ENCODE measurements at places on chromosomes 3 and 15. TPM values are rescaled to one million over a fixed set of nuclear protein-coding genes. Genes with fewer than 3 reads are reported as not detected.

Gene CHRFAM7A
- total RNA-seq, result 1.4 TPM

Gene LRRC2
- total RNA-seq, result 2.8 TPM

Gene GOLGA8S
- total RNA-seq, result 0.10 TPM

- no peak for DNase-seq
Observed at GRCh38 chr3:106920609-106921008, 456.6 kb upstream of the CCDC54 start.

DNA sequence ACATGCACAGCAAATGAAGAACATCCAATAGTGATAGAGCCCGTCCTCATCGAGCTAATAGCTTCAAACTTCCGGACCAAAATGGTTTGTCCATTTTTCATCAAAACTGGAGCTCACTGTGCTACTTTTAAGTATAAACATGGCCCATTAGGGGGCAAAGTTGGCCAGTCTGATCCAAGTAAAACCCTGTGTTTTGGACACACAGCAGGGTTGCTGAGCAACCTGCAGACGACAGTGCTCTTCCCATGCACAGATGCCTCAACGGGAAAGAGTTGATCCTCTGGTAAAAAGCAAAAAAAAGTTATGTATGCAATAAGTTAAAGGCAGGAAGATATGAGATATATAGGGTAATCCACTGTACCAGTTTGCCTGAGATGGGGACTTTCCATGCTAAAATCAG is 244.0 kb upstream of the THBS1 start:
- no peak for DNase-seq
